Thoracic aorta (tissue), 2 donors: ENCODE measurements at places on chromosomes 2 and 18. TPM values are rescaled to one million over a fixed set of nuclear protein-coding genes. Genes with fewer than 3 reads are reported as not detected.

DNA sequence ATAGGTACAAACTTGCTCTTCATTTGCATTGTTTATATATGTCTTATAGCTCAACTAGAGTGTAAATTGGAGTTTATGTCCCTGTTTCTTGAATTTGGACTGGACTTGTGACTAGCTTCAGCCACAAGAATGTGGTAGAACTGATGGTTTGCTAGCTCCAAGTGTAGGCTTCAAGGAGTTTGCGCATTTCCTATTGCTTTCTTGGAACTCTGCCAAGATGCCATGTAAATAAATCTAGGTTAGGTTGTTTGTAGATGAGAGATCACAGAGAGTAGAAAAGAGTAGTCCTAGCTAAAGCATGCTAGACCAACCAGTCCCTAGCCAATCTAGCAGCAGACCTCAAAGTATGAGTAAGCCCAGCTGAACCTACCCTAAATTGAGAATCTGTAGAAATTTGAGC, 183.0 kb upstream of the CYP26B1 start:
- DNase-seq, result no peak
- no peaks in the 10 kb centered on the region for H3K4me1 ChIP-seq
- H3K27me3 ChIP-seq, result no peaks in the 10 kb centered on the region
- H3K4me3 ChIP-seq, result no peak overlapping the region
- no peaks in the 10 kb centered on the region for H3K36me3 ChIP-seq

DNA sequence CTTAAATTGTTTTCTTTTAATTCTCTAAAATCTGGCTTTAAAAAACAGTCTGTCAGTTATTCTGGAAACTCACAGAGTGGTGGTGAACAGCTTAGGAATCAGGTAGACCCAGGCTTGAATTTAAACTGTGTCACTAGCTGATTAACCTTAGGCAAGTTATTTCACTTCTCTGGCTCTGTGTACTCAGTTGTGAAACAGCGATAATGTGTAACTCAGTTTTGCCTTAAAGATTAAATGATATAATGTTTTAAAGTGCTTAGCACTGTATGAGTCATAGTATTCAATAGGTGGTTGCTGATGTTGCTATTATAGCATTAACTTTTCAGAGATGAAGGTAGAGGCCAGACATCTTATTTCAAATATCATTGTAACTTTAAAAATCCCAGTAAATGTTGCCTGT, 40.7 kb downstream of the PKP4 start:
- no peak overlapping the region for H3K4me3 ChIP-seq
- H3K27ac ChIP-seq, result no peak overlapping the region
- peaks cover 10% of the 10 kb centered on the region for H3K4me1 ChIP-seq
- no peaks in the 10 kb centered on the region for H3K36me3 ChIP-seq
- DNase-seq, result no peak

TMEM185B gene
- 36.0 TPM for total RNA-seq

GRCh38 chr2:209044307-209044706, 379.5 kb upstream of the MAP2 start:
- no peaks in the 10 kb centered on the region for H3K36me3 ChIP-seq
- no peaks in the 10 kb centered on the region for H3K4me1 ChIP-seq
- H3K4me3 ChIP-seq, result no peak overlapping the region
- DNase-seq, result no peak
- no peak overlapping the region for H3K27ac ChIP-seq

GRCh38 chr18:9095297-9096006, 7.0 kb upstream of the NDUFV2 start:
- no peak for DNase-seq
- no peak overlapping the region for H3K4me3 ChIP-seq
- H3K27me3 ChIP-seq, result no peaks in the 10 kb centered on the region
- no peaks in the 10 kb centered on the region for H3K36me3 ChIP-seq

CD207 gene
- not detected for total RNA-seq

DNA sequence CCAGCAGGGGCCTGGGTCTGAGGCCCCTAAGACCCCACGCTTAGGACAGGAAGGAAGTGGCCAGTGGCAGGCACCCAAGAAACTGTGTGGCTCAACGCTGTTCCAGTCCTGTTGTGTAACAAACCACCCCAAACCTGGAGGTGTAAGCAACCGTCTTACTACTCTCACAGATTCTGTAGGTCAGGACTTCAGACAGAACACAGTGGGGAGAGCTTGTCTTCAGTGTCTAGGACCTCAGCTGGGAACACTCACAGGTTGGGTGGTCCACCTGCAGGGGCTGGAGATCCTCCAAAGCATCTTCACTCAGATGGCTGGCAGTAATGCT, 123.0 kb downstream of the KLHL29 start:
- no peaks in the 10 kb centered on the region for H3K36me3 ChIP-seq
- peaks cover 41% of the 10 kb centered on the region for H3K4me1 ChIP-seq
- H3K27me3 ChIP-seq, result no peaks in the 10 kb centered on the region
- H3K27ac ChIP-seq, result no peak overlapping the region

GRCh38 chr18:48818329-48819254, 132.2 kb downstream of the SMAD7 start:
- H3K27me3 ChIP-seq, result no peaks in the 10 kb centered on the region
- no peak overlapping the region for H3K4me3 ChIP-seq
- H3K36me3 ChIP-seq, result peaks cover 8% of the 10 kb centered on the region
- H3K27ac ChIP-seq, result no peak overlapping the region
- DNase-seq, result no peak
